ENCODE measurements at places on chromosomes 12 and 14.

DNA sequence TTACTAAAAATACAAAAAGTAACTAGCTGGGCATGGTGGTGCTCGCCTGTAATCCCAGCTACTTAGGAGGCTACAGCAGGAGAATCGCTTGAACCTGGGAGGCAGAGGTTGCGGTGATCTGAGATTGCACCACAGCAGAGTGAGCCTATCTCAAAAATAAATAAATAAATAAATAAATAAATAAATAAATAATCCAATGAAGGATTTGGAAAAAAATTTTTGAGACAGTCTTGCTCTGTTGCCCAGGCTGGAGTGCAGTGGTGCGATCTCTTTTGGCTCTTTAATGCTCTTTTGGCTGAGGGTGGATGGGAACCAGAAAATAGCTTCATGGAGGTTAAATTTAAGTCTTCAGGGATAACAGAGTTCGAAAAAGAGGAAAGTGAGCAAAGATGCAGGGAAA is 11.7 kb downstream of the ATP5MC2 start:
- DNase-seq = no peak
- no peak overlapping the region for H3K4me3 ChIP-seq
- no peak overlapping the region for H3K27ac ChIP-seq

GRCh38 chr12:84128117-84128991 is 784.2 kb downstream of the SLC6A15 start:
- H3K27ac ChIP-seq = no peak overlapping the region
- no peak for DNase-seq
- H3K36me3 ChIP-seq = no peaks in the 10 kb centered on the region
- H3K4me1 ChIP-seq = no peaks in the 10 kb centered on the region

GRCh38 chr14:102616799-102617198 is 24.4 kb downstream of the RCOR1 start:
- H3K36me3 ChIP-seq = peaks cover 5% of the 10 kb centered on the region
- H3K27ac ChIP-seq = no peak overlapping the region
- peaks cover 1% of the 10 kb centered on the region for H3K4me1 ChIP-seq
- no peak for DNase-seq
- H3K27me3 ChIP-seq = peaks cover 2% of the 10 kb centered on the region

DNA sequence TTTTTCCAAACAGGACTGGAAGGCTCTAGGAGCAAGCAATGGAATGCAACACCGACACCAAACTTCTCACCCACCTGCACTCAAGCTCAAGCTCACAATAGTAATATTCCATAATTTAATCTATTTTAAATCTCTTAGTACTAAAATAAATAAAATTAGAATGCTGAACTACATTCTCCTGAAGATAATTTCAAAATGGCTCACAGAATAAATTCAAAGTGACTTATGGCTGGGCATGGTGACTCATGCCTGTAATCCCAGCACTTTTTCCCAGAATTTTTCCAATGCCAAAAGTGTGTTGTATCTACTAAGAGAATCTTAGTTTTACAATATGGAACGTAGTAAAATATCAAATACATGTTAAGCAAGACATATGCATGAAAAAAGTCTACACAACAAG is 31.5 kb downstream of the DUSP16 start:
- no peak overlapping the region for H3K27ac ChIP-seq
- peaks cover 8% of the 10 kb centered on the region for H3K36me3 ChIP-seq
- no peak for DNase-seq
- H3K4me1 ChIP-seq = peaks cover 8% of the 10 kb centered on the region
- H3K4me3 ChIP-seq = no peak overlapping the region

DNA sequence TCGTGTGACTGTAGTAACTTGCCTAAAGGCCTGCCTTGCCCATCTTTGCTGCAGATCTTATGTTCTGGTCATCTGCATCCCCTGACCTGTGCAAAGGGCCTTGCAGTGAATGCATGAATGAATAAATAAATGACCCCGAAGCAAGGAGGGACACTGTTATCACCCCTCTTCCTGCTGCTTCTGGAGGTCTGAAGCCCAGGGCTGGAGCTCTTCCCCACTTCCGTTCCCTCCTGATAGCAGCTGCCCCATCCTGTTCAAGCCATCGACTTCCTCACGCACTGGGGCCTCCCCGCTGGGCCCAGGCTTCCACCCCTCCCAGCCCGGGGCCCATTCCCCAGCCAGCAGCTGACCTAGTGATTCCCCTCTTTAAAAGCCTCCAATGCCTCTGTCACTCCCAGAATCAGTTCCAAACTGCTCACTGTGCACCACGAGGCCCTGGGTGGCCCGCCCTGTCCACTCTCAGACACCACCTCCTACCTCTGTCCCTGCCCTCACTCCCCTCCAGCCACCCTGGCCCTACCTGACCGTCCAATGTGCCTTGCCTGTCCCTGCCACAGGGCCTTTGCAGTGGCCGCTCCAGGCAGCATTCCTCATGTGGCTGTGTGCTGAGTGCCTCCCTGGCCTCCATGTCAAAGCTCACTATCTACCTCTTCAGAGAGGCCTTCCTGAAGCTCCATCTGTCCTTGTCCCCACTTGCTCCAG is 78.6 kb downstream of the SCARB1 start:
- no peak for DNase-seq
- H3K4me3 ChIP-seq = no peak overlapping the region
- no peak overlapping the region for H3K27ac ChIP-seq
- no peaks in the 10 kb centered on the region for H3K27me3 ChIP-seq
- H3K36me3 ChIP-seq = peaks cover 31% of the 10 kb centered on the region

- H3K27ac ChIP-seq = peak overlapping the region; percentile 82
- DNase-seq = no peak
- H3K27me3 ChIP-seq = no peaks in the 10 kb centered on the region
- peak overlapping the region; percentile 98 for H3K4me3 ChIP-seq
- H3K36me3 ChIP-seq = peaks cover 28% of the 10 kb centered on the region
- H3K4me1 ChIP-seq = peaks cover 7% of the 10 kb centered on the region
These were observed 496 bp upstream of the ISCU start for GRCh38 chr12:108561852-108562347.
